Suppressor macrophage treated with lipopolysaccharide for 4 hours (primary cell): ENCODE measurements at places on chromosomes 4 and X.

DNA sequence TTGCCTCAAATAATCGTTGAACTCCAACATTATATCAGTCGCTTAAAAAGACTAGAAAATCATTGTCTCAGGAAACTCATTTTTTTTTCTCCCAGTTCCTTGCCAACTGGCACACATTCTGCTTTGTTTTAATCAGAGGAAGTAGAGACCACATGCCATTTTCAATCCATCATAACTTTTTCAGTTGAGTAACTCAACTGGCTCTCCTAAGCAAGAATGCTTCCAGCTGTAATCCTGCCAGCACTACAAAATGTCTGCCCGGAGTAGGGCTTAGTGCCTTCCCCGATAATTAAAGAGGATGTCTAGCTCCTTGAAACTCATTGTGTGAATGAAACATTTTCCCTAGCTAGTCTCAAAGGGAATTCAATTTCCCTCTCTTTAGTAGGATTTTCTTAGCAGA lies 33.0 kb downstream of the FREM3 start:
- no peak for DNase-seq

DNA sequence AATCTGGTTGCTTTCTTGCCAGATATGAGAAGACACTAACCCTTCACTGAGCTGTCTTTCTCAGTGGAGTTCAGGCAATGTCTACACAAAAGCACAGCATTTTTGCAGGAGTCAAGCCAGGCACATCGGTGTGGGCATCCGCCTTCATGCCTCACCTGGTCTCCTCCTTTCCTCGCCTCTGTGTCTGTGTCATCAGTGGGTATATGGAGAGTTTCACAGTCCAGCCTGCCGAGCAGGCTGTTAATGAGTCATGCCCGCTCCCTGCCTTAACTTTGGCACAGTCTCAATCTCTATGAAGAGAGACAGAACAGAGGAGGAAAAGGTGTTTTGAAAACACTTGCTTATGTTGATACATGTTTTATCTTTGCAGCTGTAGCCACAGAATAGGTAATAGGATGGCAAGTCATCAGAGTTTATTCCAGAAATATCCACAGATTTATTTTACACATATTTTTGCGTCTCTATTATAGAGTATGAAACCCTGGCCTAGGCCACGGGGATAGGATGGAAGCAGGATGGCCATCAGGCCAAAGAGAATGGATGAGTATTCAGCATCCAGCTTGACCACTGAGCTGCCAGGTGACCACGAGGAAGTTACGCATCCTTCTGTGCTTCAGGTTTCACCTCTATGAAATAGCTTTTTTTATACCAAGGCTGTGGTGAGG lies 32.8 kb upstream of the MAML3 start:
- DNase-seq: no peak

DNA sequence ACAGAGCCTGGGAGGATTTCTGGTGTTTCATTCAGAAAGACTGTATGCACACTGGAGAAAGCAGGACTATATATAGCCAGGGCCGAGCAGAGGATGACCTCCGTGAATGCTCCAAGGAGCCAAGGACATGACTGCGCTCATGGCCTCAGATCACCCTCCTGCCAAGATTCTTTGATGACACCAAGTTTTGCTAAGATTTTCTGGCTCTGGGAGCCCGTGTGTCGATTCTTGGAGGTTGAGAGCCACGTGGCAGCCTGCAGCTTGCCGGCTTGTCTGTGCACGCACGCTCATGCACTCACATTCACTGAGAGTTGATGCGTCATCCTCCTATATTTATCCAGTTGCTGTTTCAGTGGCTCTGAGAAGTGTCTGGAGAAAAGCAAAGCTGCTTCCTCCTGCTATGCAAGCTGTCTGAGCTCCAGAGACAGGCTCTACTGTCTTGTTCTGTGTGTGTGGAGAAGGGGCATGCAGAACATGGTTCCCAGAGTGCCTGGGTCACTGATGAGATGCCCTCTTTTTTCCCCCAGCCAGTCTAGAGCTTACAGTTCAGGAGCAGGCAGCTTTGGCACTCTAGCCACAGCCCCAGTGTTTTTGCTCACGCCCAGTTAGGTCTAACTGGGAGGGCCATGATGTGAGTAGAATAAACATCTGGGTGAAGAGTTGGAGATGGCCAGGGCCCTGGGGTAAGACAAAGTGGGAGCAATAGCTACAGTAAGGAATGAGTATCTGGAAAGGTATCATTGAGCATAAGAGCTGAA lies 64.9 kb upstream of the SCOC start:
- peak; percentile 5 for DNase-seq

DNA sequence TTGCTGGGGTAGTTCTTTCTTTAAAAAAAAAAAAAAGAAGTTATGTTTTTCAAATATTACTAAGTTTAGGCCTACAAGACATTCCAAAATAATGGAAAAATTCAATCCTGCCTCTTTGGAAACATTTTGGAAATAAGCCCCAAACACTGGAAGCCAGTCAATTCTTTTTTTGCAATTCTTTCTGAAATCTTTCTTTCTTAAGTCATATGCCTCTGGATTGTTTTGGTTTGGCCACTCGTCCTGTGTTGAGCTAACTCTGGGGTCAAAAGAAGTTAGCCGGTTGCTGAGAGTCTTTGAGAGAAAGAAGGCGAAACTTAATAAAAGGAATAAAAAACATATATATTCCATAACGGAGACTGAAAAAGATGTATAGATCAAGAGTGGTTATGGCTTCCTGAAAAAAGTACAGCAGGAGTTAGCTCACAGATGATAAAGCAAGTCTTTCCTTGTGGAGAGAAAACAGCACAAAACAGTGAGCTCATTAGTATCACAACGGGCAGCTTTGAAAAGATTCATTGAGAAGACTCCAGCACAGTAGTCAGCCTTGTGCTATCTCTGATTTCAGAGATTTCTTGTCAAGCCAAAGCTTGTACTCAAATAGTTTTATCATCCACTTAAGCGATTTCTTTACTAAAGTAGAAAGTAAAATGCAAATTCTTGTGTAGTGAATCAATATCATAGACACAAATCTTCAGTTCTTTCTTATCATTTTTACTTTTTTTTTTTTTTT lies 64.8 kb downstream of the PLS3 start:
- no peak for DNase-seq
